Thoracic aorta (tissue), 2 donors: ENCODE measurements at places on chromosomes 6 and 20.

DNA sequence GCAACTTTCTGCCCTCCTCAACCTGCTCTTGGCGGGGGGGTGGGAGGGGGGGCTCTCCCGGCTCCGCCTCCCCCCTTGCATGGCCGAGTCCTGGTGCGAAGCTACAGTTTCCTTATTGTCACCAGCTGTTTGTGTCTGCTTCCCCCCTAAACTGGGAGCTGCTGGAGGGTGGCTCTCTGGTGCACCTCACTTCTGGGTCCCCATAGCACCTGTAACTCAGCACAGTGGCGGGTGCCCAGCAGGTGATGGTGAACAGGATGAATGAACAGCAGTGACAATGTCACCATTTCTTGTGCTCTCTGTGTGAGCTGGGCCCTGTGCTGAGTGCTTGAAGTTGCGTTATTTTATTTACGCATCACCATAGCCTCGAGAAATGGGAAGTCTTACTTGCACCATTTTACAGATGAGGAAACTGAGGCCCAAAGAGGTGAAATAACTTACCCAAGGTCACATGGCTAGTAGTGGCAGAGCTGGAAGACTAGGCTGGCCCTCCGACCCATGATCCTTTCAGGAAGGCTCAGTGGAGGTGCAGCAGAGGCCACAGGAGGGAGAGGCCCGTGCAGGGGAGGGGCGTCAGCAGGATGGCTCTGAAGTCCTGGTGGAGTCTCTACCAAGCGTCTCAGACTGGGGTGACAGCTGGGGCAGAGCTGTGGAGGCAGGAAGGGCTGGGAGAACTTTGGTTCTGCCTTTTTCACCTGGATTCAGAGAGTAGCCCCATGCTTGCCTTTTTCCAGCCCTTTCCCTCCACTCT is 41.8 kb downstream of the SRC start:
- no peak for DNase-seq

GRCh38 chr6:148898376-148899014 is 151.7 kb downstream of the UST start:
- no peak for DNase-seq

DNA sequence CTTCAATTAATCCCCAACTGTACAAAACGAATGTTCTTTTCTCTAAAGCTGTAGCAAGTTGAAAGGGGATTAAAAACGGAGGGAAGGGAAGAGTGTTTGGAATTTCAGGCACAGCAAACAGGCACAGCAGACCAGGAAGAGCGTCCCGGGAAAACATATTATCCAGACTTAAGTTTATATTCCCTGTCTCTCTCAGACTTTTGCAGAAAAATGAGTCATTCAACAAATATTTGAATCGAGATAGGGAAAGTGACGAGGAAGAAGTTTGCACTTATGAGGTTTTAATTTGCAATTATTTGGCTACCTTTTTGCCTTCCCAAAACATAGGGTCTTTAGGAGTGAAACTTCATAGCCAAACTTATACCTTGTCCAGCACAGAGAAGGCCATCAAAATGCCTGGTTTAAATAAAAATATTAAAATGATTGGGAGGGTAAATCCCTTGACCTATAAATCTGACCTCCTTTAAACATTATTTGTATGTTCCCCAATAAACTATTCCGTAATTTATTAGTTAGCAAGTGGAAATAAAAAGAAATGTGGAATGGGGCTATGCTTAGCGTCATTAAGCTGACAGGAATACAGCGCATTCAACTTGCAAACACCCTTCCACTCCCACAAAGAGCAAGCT is 16.0 kb downstream of the HFE start:
- DNase-seq: no peak

DNA sequence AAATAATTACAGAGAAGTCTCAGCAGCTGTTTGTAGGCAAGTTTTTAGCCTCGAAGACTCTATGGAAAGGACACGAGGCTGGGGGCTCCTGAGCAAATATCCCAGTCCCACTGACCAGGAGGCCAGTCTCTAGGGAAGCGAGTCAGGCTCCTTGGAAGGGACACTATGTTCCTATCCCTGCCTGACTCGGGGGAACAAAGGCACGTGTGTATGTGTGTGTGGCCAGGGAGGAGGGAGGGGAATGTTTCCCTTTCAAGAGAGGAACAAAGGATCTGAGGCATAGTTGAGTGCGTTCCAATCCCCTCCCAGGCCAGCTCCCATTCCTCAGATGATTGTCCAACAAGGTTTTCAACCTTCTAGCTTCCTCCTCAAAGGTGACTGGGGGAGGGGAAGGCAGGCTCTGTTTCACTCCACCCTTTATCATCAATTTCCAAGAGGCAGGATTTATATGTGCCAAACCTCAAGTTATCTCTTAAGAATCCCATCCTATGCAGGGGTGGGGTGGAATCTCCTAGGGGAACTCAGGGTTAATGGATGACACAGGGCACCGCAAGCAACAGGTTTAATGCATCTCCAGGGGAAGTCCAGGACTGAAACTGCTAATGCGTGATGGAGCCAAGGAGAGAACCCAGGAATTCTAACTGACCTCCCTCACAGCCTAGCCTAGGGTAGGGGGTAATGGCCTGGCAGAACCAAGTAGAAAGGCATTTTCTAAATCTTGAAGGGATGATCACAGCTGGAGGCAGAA is 9.9 kb downstream of the BCL2L1 start:
- peak; percentile 82 for DNase-seq

- no peak for DNase-seq
These were observed 108.4 kb upstream of the OLIG3 start for GRCh38 chr6:137602313-137603197.

- no peak for DNase-seq
These were observed 14.9 kb downstream of the DYNLT1 start for GRCh38 chr6:158629367-158630221.

DNA sequence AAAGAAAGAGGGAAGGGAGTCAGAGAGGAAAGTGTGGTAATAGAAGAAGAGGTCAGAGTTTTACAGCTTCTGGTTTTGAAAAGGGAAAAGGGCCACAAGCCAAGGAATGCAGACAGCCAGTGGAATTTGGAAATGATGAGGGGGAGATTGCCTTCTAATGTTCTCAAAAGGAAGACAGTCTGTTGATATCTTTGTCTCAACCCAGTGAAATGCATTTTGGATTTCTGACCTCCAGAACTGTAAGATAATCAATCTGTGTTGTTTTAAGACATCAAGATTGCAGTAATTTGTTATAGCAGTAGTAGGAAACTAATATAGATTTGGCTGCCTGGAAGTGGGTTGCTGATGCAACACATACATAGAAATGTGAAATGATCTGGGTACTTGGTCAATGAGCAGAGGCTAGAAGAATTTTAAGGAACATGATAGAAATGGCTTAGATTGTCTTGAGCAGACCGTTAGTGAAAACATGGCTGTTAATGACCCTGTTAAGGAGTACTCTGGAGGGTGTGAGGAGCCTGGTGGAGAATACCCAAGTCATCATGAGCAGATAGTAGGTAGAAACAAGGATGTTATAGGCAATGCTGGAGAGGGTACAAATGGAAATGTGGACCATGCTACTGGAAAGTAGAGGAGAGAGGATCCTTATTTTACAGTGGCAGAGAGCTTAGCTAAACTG is 255.8 kb upstream of the RAB32 start:
- no peak for DNase-seq

GRCh38 chr6:44462797-44463727 is 75.6 kb downstream of the CDC5L start:
- no peak for DNase-seq
